ENCODE measurements at places on chromosomes 16 and 17.
A peak's percentile ranks its signal among the peaks of the same experiment; 100 is the strongest.

DNA sequence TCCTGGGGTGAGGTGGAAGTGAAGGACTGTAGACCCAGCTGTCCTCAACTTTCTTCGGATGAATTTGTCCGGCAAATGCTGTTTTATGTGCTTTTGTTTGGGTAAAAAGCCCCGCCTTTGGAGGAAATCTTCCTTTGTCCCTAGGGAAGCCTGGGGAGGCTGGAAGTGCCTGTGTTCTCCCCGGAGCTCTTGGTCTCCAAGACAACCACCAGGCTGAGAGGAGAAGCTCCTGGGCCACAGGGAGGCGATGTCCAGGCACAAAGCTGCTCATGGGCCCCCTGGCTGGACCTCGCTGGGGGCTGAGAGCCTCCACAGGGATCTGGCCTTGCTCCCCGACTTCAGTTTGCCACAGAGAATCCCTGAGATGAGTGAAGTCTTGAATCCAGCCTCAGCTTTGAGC is 293.1 kb upstream of the N4BP1 start:
- DNase-seq, result no peak

DNA sequence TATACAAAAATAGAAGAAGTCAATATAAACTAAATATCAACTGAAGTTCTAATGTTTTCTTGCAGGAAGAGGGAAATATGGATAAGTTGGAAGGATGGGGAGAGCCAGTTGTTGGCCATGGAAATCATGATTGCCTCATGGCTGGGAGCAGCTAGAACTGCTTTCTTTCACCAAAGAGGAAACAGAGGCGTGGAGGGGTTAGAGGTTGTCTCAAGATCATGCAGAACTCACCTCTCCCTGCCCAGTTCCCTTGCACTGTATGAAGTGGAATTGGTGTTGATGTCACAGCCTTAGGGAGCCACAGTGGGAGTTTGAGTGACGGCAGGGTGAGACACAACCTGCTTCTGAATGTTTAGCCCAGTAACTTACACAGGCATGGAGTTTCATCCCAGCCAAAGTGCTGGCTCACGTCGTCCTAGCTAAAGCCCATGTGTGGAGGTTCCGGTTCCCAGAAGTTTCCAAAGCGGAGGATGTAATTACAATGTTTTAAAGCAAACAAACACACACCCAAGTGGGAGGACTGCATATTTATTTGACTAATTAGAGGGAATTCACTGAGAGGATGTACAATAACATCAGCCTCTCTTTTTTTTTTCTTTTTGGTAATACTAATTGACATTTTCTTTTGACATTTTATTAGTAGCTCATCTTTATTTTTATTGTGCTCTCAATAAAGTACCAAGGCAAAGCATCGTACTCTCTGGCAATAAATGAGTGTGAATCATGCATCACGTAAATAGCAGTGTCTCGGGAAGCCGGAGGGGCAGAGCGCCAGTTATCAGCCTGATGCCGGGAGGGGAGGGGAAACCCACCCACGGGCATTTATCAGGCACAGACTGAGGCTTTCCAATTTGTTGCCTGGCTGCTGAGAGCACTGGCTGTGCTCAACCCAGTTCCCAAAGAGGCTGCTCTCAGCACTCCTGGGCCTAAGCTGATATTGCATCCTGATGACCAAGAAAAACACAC is 118.7 kb upstream of the CDH5 start:
- DNase-seq, result no peak

DNA sequence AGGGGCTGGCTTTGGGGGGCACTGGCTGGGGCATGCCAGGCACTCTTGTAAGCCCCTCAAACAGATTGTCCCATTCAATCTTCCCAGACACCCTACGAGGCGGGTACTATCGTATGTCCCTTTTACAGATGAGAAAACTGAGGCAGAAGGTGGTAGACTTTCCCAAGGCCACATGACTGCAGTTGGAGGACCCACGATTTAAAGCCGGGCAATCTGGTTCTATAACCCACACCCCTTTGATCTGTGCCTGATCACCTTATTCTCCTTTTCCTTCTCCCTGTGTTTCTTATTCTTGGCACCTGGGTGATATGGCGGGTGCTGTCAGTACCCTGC is 146.3 kb upstream of the IRX3 start:
- no peak for DNase-seq

DNA sequence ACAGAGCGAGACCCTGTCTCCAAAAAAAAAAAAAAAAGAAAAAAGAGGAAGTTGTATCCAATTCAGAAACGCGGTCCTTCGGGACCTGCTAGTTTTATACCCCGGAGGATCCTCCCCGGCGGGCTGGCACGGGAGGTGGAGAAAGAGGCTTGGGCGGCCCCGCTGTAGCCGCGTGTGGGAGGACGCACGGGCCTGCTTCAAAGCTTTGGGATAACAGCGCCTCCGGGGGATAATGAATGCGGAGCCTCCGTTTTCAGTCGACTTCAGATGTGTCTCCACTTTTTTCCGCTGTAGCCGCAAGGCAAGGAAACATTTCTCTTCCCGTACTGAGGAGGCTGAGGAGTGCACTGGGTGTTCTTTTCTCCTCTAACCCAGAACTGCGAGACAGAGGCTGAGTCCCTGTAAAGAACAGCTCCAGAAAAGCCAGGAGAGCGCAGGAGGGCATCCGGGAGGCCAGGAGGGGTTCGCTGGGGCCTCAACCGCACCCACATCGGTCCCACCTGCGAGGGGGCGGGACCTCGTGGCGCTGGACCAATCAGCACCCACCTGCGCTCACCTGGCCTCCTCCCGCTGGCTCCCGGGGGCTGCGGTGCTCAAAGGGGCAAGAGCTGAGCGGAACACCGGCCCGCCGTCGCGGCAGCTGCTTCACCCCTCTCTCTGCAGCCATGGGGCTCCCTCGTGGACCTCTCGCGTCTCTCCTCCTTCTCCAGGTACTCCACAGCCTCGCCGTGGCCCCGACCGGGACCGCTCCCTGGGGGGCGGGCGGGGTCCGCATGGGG is at the start of gene CDH3:
Gene CDH3, plus strand, starts transcription at position 596 of the 779 bp plus-strand sequence. Its CDS starts 70 bp downstream, at position 666.
- DNase-seq, result peak; percentile 7

DNA sequence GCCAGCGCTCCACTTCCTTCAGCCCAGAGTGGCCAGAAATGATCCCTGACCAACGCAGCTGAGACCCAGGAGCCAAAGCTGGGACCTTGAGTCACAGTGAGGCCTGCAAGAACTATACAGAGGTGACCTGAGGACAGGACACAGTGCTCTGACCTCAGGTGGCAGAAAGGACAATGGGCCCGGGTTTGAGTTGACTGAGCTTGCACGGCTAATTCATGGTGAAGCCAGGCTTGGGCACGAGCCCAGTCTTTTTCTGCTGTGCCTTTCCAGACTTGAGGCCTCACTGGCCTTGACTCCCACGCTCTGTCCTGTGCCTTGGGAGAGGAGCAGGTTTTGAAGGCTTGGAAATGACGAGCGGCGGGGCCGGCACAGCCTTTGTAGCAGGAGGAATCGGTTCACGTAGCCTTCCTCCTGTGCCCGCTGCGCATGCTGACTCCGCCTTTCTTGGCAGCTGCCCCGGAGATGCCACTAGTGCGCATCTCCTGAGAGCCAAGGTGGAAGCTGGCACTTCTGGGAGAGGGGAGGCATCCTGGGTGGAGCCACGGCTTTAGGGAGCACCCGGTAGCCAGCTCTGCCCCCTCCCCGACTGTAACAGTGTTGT is 34.9 kb downstream of the NDEL1 start:
- DNase-seq, result no peak

- peak; percentile 60 for DNase-seq
These were observed 247.8 kb downstream of the XYLT1 start for GRCh38 chr16:17222871-17223401.

DNA sequence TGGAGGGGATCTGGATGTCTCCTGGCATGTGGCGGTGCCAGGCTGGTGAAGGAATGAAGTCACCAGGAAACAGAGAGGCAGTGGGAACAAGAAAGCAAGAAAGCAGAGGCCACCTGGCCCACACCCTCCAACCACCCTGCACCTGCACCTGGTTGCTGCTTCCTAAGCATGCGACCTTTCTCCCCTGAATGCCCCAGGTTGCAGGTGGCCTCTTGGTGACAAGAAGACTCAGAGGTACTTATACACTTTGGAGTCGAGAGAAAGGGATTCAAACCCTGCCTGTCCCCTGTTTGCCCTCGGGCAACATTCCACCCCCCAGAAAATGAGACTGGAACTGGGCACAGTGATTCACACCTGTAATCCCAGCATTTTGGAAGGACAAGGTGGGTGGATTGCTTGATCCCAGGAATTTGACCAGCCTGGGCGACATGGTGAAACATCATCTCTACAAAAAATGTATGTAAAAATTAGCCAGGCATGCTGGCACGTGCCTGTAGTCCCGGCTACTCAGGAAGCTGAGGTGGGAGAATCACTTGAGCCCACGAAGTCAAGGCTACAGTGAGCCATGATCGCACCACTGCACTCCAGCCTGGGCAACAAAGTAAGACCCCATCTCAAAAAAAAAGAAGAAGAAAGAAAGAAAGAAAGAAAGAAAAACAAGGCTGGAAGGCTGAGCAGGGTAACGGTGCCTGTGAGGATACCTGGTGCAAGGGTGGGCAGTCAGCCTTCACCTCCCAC is 34.6 kb upstream of the TNRC6C start:
- no peak for DNase-seq
